Stimulated activated CD4-positive, alpha-beta T cell treated with anti-CD3 and anti-CD28 coated beads, Interleukin-2, amount 100 ng/mL, for 24 hours (primary cell): ENCODE measurements at places on chromosomes 4 and X.

DNA sequence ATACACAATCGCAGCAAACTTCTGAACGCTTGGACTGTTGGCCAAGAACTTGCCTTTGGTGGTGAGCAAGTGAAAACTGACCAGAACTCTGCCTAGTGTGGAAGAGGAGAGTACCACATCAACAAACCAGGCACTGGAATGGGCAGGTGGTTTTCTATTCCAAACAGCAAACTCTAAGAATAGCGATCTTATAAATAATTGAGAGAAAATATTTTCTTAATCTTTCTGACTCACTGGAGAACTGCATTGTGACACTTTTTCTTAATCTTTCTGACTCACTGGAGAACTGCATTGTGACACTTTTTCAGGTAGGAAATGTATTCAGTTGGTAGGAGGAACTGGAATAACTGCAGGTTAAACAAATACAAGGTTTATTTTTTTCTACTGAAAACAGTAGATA is 57.0 kb upstream of the SORBS2 start:
- DNase-seq = no peak

DNA sequence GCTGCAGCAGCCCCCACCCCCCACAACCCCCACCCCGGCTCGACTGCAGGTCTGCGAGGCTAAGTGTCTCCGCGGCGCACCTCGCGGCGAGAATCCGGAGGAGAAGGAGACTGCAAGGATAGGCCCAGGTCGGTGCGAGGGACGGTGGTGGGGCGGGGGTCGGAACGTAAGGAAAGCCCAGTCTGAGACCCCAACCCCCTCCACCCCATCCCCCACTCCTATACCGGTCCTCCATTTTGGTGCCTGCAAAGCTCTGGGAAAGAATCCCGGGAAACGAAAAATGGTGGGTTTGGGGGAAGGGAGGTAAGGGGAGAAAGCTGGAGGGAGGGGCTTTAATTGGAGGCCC is 614 bp downstream of the BEX3 start:
- no peak for DNase-seq

DNA sequence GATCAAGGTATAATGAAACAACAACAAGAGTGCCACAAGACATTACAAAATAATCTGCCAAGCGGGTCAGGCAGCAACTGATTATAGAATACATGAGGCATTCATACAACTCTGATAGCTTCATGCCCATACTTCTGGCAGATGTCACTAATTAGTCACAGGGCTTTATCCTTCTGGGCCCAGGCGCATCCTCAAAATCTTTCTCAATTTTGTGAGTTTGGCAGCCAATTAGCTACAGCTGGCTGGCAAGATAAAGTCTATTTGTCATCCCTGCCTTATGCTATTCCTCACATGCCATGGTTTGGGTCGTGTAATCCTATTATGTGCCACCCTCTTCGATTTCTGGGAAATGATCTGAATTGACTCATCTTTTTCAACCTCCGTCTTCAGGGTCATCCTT is 254.3 kb downstream of the PACRGL start:
- no peak for DNase-seq

DNA sequence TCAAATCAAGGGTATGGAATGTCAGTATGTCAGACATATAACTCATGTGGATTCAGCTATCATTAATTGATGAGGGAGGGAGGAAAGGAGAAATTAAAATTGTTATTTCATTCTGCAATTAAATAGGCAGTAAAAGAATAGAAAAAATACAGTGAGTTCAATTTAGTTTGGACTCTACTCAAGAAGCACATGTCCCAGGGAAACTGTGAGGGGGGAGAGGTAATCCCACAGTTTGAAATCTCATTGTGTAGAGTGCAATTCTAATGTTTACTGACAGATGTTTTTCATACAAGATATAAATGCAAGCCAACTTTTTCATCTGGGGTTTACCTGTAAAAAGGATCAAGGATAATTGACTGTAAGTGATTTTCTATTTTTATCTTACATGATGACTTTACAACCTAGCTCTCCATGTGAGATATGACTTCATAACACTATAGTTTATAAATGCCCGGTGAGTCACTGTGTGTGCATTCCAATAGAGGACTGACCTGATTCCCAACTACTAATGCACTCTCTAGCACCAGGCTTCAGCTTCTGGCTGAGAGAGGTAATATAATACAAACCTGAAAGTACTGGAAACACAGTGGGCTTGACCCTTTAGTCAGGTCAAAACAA is 35.2 kb upstream of the SCD5 start:
- no peak for DNase-seq

DNA sequence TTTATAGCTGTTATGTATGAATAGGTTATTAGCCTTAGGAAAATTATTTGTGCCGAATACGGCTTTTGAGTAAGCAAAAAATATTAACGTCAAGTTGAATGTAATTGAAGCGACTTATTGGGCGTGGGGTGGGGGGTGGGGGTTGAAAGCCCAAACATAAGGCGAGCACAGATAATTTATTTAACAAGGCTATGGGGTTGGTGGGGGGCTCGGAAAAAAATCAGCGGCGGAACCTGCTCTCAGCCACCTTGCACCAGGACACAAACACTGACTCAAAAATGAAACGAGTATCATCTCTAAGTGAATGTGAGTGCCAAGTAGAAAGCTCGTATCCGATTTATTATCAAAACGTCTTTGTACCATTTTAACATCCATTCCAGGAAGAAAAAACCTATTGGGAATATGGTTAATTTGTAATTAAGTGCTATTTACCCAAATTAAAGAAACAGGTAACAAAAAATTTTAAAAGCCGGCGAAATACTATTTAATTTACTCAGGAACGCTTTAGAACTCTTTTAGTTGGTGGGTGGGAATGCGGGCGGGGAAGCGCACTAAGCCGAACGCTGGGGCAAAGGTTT is 902 bp upstream of the LARP1B start:
- no peak for DNase-seq

GRCh38 chrX:38109042-38109898 is 102.9 kb downstream of the SYTL5 start:
- DNase-seq = no peak

GRCh38 chrX:40146262-40147125 is 48.7 kb upstream of the BCOR start:
- no peak for DNase-seq

DNA sequence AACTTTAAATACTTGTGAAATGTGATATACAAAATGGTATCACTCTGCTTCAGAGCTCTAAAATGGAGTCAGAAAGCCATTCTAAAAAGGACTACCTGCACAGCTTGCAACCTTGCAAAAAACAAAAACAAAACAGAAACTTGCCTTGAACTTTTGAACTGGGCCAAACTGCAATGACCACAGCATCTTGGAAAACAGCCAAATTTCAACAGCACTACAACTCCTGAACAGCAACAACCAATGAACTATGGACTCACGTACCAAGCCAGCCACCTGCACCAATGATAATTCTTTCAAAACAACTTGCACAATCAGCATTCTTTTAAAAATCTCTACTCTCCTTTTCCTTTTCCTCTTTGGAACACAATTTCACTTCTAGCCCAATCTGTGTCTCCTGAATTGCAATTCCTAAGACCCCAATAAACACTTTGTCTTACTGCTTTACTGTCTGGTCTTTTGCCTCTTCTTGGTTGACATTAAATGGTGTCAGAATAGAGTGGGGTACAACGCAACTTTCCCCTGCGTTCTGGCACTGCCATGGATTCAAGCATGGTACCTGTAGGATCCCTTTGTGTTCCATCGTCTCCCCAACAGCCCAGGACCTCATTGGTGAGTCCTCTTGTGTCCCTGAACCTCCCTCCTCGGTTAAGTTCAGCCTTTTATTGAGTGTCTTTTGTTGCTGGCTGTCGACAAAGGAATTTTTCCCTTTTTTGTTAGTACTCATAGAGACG is 35.7 kb upstream of the FMR1 start:
- DNase-seq = no peak

- no peak for DNase-seq
These were observed 49.9 kb downstream of the TBC1D9 start for GRCh38 chr4:140706276-140706625.

- no peak for DNase-seq
These were observed 86.0 kb downstream of the PARM1 start for GRCh38 chr4:75018811-75019479.

GRCh38 chrX:20227116-20227515 is 39.6 kb downstream of the RPS6KA3 start:
- no peak for DNase-seq

GRCh38 chrX:130805903-130806302 is 97.1 kb downstream of the ENOX2 start:
- no peak for DNase-seq

DNA sequence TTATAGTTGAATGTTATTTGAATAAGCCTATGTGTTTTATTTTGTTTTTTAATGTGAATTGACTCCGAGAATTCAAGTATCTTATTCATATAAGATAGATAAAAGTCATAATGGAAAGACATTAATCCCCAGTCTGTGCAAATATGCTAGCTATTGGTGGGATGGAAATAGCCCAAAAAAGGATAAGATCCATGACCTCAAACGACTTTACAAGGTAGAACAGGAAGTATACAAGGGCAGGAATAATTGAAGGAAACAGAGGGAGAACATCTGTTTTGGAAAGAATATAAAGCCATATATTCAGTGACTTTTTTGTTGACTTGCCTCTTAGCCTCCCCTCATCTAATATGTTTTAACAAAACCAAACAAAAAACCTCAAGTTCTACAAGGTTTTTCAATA is 9.0 kb downstream of the ABCE1 start:
- DNase-seq = no peak

DNA sequence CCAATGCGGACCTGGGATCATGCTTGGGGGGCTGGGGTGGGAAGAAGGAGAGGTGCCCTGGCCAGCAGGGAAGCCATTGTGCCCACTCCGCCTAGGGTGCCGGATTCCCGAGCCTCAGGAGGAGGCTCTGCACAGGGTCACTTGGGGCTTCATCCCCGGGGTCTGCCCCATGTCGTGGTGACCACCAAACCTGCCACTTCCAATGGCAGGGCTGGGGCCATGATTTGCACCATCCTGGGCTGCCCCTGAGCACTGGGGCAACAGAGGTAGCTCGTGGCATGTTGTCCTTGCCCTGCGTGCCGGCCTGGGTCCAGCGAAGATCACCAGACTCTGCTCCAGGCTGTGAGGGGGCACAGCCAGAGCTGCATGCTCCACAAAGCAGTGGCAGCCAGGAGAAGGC is 71.4 kb upstream of the DCAF12L2 start:
- DNase-seq = no peak

DNA sequence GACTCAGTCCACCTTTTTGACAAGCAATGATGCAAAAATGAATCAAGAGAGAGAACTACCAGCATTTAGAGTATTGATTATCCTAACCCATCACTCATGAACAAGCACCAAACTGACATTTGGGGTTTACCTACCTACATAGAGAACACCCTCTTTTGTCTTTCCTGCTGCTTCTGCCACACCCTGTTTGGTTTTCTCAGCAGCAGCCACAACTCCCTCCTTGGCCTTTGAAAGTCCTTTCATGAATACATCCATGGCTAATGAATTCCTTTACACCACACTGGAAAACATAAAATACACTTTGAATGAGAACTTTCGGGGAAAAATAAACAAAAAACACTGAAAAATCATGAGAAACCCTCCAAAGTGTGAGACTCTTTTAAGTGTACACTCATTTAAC is 1.5 kb downstream of the SNCA start:
- no peak for DNase-seq

DNA sequence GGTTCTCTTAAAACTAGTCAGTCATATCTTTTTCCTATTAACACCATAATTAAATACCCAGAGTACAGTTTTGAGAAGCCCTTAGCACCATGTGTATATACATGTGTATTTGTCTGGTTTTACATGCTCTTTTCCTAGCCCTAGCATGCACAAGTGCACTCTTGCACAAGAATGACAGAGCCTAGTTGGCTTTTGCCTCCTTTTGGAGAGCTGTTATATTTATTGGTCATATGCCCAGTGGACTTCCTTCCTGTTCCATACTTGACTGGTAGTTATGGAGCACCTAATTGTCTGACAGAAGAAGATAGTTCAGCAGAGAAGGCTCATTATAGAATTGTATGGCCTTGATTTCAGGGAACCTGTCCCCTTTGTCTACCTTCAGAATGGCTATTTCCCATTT is 155.6 kb downstream of the ARX start:
- DNase-seq = no peak

DNA sequence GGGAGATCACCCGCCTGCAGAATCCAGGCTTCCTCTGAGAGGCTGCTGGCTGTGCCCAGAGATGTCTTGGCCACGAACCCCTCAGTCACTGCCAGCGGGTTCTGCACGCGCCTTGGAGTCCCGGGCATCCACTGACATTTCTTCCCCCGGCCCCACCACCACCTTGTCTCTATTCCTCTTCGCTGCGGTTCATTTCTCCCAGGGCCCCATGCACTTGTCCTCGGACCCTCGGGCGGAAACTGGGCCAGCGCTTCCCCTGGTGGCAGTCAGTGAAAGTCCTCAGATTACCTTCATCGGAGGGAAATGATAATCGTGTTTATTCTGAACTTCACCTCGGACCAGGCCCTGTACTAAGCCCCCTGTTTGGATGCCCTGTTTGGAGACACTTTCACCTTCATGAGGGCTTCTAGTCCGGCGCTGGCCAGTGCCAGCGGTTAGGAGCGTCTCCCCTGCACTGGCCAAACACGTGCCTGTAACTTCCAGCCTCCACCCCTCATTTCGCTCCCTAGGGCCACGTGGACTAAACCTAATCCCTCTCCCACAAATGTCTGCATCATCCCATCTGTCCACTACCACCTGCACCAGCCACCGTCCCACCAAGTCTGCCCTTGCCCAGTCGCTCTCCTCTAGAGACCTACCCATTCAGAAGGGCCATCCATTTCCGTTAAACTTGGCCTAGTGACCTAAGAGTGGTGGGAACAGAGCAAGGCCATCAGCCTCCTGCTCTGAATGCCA is 82.0 kb downstream of the DCTD start:
- DNase-seq = no peak

DNA sequence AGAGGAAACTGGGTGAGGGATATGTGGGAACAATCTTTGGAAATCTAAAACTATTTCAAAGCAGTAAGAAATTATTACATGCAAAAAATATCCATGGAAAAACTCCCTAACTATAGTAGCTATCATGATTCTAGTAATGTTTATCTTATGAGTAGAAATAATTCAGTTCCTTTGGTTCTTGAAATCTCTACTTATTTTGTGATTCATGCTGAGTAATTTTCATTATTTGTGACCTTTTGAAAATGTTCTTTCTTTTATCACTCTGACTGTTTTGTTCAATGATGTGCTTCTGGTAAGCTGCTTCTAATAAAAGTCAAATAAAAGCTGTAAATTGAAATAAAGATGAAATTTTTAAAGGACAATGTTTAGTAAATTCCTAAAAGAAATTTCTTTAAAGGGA is 40.4 kb upstream of the MAGEB10 start:
- DNase-seq = no peak

- peak; percentile 68 for DNase-seq
These were observed 30.5 kb upstream of the TCEAL4 start for GRCh38 chrX:103554687-103555424.

- DNase-seq = no peak
These were observed 28.3 kb downstream of the RASL11B start for GRCh38 chr4:52890521-52890791.

GRCh38 chrX:41921492-41922430 is 1.6 kb downstream of the CASK start:
- DNase-seq = peak; percentile 32
